ENCODE measurements at places on chromosomes 16 and 17.
A peak's percentile ranks its signal among the peaks of the same experiment; 100 is the strongest.

DNA sequence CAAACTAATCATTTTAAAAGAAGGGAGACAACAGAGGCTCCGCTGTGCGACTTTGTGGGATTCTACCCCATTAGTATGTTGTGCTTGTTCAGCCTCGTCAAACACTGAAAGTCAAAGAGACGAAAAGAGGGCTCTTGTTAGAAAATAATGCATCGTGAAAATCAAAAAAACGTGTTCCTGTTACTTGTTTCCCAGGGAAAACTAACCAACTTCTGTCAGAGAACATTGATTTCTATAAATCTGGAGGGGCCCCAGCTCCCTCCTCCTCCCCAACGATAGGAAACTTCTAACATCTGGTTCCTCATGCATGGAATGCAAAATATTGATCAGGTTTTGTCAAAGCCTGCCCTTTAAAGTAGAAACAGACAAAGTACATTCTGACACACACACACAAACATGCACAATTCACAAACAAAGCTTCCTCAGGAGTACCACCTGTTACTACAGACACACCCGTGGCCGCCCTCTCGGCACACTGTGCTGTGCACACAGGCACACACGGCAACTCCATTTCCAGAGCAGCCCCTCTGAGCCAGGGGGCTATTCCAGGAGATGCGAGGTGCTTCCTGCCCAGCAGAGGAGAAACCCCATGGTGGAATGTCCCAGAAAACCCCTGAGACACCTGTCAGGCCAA, 151.3 kb downstream of the ZFHX3 start:
- no peak for DNase-seq

GRCh38 chr16:4389051-4389955, 17.7 kb downstream of the VASN start:
- no peak for DNase-seq

- no peak for DNase-seq
These were observed 6.4 kb downstream of the PFAS start for GRCh38 chr17:8255499-8255898.

- no peak for DNase-seq
These were observed 207.8 kb downstream of the SHISA9 start for GRCh38 chr16:13109171-13109570.

GRCh38 chr16:86286991-86287663, 223.2 kb upstream of the FOXF1 start:
- no peak for DNase-seq

DNA sequence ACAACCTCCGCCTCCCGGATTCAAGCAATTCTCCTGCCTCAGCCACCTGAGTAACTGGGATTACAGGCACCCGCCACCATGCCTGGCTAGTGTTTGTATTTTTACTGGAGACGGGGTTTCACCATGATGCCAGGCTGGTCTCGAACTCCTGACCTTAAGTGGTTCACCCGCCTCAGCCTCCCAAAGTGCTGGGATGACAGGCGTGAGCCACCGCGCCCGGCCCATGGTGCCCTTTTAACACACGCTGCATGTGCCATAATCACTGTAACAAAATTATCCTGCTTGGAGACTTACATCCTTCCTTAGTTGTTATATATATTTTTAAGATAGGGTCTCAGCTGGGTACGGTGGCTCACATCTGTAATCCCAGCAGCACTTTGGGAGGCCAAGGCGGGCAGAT, 5.4 kb downstream of the CD7 start:
- no peak for DNase-seq

DNA sequence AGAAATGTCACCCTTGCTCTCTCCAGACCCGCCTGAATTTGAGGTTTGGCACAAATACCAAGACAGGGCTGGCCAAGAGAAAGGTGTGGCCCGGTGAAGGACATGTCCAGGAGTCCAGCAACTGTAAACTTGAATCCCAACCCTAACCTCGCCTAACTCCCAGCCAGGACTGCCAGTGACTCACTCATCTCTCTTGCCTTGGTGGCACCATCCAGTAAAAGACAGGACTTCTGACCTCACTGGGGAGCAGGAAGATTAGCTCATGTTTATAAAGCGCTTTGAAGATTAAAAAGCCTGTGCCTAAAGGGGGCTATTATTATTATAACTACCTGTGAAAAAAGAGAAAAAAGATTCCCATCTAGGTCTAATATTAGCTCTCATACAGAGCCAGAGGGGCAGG, 335.3 kb downstream of the SOX9 start:
- DNase-seq: no peak

GRCh38 chr16:5422047-5422446, 324.5 kb upstream of the EEF2KMT start:
- no peak for DNase-seq

- DNase-seq: peak; percentile 50
These were observed 13.8 kb downstream of the RIPOR1 start for GRCh38 chr16:67542464-67542863.

DNA sequence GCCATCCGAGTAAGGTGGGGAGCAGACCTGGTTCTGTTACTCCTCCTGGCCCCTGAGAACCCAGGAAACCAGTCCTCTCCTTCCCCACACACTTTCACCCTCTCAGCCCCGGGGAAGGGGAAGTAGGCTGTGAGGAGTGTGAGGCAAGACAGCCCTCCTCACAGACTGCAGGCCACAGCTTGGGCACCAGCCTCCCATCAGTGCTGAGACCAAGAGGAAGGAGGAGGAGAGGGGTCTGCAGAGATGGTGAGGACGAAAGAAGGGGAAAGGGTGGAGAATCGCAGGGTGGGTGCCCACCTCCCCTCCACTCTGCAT, 7.0 kb downstream of the G6PC3 start:
- DNase-seq: no peak

DNA sequence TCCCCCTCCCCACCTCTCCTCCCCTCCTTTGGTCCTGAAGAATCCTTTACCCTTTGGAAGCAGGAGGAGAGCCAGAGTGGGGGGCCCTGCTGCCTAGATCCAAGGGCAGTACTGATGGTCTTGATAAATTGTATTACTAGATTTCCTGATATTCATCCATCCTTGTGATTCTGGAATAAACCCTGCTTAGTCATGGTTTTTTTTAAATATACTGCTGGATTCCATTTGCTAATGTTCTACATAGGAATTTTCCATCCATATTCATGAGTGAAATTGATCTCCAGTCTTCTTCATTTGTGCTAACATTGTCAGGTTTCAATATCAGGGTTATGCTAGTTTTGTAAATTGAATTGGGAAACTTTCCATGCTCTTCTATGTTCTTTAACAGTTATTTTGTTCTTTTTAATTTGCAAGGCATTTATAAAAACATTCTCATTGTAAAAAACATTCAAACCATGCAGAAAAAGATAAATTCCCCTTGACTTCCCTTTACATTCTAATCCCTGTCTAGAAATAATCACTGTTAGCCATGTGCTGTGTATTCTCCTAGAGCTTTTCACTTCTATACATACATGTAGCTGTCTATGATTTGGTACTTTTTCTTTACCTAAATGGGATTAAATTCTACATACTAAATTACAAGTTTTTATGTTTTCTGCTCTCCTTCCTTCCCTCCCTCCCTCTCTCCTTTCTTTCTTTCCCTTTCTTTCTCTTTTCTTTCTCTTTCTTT, 56.7 kb downstream of the CCDC42 start:
- no peak for DNase-seq

DNA sequence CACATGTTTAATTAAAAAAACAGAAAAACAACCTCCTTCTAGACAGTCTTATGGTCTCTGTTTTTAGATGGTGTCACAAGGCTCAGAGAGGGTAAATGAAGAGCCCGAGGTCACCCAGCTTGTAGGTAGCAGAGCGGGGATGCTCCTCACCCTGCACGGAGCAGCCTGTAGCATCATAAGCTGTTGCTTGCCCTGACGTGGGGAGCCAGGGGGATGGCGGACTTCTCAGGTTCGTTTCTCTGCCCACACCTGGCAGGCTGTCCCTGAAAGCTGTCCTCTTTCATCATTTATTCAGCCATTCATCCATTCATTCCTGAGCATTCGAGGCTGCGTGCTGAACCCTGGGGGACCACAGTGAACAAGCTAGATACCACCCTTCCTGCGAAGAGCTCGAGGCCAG, 75.7 kb upstream of the KSR1 start:
- DNase-seq: no peak

GRCh38 chr16:4323845-4324488, 8.1 kb downstream of the GLIS2 start:
- DNase-seq: no peak

GRCh38 chr17:6498356-6498755, 54.1 kb downstream of the PIMREG start:
- no peak for DNase-seq

Measured in activated CD4-positive, alpha-beta T cell treated with anti-CD3 and anti-CD28 coated beads, Interleukin-2, amount 50 U/mL, for 24 hours (primary cell).